ENCODE measurements at places on chromosomes 2 and 18.

GRCh38 chr2:1607971-1608688 is 136.2 kb downstream of the PXDN start:
- DNase-seq, result no peak

DNA sequence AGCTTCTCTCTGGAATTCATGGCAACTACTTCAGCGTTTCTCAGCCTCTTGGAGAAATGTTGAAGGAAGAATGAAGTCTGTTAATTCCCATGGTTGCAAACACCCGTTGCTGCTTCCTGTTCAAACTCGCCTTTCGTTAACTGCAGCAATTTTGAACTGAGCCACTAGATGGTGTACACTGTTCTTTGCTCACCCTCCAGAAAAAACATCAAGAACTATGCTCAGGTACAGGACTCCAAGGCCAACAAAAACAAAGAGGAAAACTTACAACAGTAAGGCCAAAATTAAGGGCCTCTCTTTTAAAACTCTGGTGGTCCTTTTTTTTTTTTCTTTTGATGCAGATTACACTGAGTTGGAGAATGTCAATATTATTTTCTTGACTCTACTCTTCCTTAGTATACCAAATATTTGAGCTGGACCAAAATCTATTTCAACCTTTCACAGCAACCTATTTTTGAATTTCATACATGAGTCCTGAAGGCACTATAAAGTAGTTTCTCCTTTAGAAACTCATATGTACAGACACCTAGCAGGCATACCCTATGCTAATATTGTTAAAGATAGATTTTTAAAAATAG is 58.2 kb downstream of the KLHL14 start:
- peak; percentile 18 for DNase-seq

DNA sequence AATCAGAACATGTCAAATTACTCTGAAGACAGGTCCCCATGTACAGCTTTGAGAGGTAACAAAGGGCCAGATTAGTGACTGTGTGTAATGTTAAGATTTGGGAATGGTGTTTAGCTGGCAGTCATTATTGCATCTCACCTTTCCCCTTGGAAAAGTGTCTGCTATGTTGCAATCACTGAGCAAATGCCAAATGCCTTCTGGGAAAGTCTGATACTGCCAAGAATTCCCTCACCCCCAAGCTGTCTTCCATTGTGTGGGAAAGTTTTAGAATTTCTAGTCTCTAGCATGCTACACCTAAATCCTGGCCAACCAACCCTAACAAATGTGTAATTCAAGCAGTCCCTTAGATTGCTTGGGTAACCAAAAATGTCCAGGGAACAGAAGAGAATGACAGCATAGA is 13.6 kb upstream of the PELI1 start:
- DNase-seq, result no peak

DNA sequence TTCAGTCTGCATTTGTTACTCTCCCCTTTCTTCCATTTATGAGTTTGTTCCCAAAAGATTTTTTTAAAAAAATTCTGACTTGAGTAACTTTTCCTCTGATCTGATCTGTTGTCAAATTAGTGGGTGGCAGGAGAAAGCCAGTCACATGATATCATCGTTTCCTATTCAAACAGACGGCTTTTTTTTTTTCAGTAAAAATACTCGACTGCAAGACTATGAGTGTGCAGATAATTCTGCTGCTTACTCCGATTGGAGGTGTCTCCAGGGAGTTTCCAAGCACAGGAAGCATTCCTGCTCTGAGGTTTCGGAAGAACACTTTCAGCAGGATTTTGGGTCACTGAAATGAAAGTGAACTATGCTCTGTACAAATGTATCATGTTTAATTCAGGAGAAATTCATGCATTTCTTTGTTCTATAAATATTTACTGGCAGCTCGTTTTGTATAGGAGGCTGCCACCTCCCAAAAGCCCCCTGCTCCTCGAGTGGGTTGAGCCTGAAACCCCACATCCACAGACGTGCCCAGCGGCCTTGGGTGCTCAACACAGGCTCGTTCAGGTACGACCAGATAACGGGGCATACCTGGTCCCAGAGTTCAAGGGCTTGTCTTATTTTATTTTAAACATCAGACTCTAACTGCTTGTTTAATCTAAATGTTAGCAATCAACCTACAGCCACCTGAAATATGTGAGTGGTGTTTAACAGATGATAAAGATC is 126.9 kb upstream of the ZNF516 start:
- DNase-seq, result no peak

GRCh38 chr2:20538308-20539132 is 91.6 kb downstream of the RHOB start:
- DNase-seq, result no peak

DNA sequence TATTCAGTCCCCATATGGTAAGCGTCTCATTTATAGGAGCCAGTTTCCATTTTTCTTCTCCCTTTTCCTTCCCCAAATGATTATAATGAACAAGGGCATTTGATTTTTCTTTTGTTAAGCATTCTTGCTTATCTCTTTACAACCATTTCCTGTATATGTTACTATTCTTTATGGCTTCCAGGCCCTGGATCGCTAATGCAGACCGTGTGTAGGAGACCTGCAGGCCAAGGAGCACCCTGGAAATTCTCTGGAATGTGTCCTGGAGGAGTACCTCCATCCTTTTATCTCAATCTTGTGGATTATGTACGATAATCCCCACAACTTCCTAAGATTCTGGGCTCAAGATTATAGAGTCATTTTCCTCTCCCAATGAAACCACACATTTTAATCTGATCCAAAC is 439.6 kb upstream of the MMADHC start:
- no peak for DNase-seq

- DNase-seq, result no peak
Observed at GRCh38 chr18:59013744-59014143, 125.9 kb upstream of the SEC11C start.

- DNase-seq, result peak; percentile 18
Observed at GRCh38 chr2:25586726-25587144, 86.6 kb downstream of the DTNB start.

DNA sequence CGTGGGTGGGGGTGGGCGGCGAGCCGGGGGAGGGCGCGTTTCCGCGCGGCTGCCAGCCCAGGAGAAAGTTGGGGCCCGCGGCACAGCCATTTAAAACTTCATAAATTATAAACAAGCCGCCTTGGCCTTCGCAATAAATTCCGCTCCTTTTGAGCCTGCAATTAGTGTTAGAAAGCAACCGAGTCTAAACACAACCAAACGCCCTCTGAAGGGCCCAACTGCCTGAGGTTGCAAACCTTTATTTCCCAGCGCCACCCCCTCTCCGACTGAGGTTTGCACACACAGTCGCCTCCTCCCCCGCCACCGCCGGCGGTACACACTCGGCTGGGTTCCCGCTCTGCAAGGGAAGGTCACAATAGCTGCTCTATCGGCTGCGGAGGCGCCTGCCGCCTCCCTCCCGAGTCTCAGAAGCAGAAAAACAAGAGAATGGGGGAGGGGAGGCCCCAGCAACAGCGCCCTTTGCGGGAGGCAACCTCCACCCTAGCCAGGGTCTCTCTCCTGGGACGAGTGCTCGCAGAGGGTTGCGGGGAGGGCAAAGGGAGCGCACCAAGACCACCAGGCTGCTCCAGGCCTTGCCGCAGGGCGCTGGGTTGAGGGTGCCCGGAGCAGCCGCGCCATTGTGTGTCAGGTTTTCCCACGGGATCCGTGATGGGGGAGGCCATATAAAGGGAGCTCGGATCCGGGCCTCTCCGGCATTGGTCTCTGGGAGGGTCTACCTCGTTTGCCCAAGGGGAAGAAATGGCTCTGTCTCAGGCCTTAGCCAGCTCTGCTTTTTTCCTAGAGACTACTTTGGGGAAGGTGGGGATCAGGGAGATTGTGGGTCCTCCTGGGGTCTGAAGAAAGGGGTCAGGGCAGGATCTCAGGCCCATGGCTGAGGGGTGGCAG is 13.4 kb upstream of the HOXD1 start:
- no peak for DNase-seq

- no peak for DNase-seq
Observed at GRCh38 chr2:195534971-195535370, 122.1 kb upstream of the SLC39A10 start.

- no peak for DNase-seq
Observed at GRCh38 chr2:189517847-189518535, 62.6 kb downstream of the SLC40A1 start.

GRCh38 chr18:49819823-49820671 is 6.7 kb upstream of the ACAA2 start:
- no peak for DNase-seq

DNA sequence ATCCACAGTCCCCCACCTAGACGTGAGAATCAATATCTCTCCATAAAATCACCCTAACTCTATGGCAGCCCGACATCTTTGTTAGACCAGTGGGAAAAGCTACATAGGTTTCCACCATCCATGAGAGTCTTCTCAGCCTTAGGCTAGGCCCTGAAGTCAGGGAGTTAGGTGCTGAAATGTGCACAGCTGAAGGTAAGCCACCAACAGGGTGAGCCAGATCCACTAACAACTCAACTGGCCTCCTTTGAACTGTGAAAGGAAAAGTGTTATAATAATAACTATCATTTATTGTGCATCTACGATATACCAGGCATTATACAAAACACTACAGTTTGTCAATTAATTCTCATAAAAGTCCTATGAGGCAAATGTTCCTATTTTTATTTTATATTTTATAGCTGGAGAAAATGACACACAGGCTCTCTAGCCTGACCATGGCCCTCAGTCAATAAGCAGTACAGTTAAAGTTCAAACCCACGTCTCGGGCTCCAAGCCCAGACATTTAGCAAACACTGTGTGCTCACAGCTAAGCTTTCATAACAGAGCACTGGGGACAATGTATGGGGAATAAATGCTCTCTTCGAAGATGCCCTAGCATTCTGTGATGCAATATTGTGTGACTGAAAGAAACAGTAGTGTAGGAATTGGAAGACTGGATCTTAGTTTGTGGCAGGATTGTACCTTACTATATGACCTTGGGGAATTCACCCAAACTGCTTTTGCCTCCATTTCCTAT is 11.2 kb upstream of the CYP27C1 start:
- no peak for DNase-seq
